Stimulated activated CD8-positive, alpha-beta memory T cell treated with anti-CD3 and anti-CD28 coated beads, Interleukin-7, amount 100 ng/mL, for 24 hours (primary cell): ENCODE measurements at places on chromosomes 6 and 20.

- DNase-seq, result peak; percentile 48
Measured at GRCh38 chr6:27251112-27251605, 3.7 kb downstream of the PRSS16 start.

GRCh38 chr20:3213226-3213625, 3.9 kb downstream of the ITPA start:
- no peak for DNase-seq

DNA sequence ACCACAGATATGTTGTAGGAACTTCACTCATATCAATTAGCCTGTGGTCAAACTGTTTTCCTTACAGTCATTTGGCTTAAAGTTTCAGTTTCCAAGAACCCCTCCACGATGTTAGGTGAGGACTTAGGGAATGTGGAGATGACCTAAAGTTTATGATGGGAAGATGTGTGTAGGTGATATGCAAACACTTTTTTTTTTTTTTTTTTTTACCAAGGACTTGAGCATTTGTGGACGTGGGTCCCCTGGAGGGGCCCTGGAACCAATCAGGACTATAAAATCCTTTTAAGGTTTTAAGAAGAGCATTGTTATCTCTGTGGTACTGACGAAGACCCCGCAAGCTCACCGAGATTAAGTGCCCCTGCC, 478 bp upstream of the MTHFD1L start:
- no peak for DNase-seq

GRCh38 chr6:18415671-18416340, 28.7 kb downstream of the RNF144B start:
- no peak for DNase-seq

- DNase-seq, result no peak
Measured at GRCh38 chr20:24432046-24432442, 37.4 kb upstream of the SYNDIG1 start.

DNA sequence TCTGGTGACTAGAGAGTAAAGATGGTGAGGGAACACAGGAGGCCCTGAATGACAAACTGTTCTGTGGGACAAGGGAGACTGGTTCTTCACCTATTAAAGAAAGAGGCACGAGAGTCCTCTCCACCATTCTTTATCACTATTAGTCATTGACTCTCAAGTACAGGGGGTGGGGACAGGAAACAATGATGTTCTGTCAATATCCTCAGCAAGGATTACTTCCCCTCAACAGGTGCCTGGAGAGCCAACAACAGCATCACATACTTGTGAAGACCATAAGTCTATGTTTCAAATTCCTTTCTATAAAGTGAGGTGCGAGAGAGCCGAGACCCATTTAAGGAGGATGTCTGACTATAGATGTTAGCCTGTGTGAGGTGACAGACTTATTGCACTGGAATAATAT, 72.4 kb upstream of the TBC1D7 start:
- no peak for DNase-seq

- peak; percentile 66 for DNase-seq
Measured at GRCh38 chr6:90294989-90295853, 1.4 kb downstream of the BACH2 start.

GRCh38 chr6:32551410-32551809, 21.3 kb upstream of the HLA-DRB5 start:
- DNase-seq, result no peak

- no peak for DNase-seq
Measured at GRCh38 chr20:10505827-10506226, 70.7 kb downstream of the SLX4IP start.
